ENCODE measurements at places on chromosomes 12 and 14.
A peak's percentile ranks its signal among the peaks of the same experiment; 100 is the strongest.

GRCh38 chr12:16568873-16569272 is 37.1 kb downstream of the LMO3 start:
- DNase-seq = no peak

GRCh38 chr14:89773644-89774316 is 180.8 kb downstream of the EFCAB11 start:
- peak; percentile 69 for DNase-seq

GRCh38 chr12:127399451-127399850 is 867.5 kb upstream of the TMEM132C start:
- DNase-seq = no peak

DNA sequence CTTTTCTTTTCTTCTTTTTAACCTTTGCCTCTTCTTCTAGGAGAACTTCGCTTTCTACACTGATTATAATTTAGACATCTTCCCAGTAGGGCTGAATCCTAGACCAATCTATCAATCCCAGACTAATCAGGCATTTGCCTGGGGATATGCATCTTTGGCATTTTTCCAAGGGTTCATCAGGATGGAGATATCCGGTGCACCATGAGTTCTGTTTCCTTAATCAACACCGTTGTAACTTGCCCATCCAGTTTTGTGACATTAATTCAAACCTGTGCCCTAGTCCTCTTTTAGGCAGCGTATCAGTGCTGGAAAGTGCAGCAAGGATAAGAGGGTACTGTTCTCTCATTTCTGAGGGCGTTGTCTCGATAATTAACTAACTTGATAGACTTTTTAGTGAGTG is 617 bp upstream of the MGP start:
- peak; percentile 80 for DNase-seq

DNA sequence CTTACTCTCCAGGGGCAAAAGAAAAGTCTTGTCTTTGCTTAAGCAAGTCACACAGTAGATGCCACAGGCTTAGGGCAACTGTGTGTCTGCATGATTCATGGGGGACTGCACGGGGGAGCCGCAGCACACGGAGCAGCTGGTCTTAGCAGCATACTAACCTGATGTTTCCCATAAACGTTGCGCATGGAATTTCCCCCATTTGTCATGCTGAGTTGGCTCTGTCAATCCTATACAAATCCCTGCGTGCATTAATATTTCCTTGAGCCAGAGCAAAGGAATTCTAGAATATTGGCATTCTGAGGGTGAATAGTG is 71.2 kb downstream of the SAMD4A start:
- no peak for DNase-seq

DNA sequence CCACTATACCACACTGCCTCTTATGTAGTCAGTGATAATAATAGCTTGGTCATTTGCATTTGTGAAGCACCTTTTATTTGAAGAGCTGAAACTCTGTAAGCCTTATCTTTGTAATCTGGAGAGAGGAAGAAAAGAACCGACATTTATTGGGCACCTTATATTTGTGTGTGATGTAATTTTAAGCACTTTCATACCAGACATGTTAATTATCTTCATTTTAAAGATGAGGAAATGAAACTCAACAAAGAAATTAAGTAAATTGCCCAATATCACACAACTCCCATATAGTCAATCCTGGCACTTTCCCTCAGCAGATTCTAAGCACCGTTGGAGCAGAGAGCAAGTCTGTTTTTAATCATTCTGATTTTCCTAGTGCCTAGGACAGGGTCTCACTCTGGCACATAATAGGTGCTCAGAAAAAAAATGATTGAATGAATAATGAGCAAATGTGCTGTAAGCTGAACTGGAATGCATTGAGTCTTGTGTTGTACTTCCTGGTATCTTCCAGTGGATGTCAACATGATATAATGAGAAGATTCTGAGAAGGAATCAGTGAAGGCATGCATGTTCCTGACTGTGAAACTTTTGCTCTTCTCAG is 418.9 kb downstream of the ZFP36L1 start:
- DNase-seq = no peak

DNA sequence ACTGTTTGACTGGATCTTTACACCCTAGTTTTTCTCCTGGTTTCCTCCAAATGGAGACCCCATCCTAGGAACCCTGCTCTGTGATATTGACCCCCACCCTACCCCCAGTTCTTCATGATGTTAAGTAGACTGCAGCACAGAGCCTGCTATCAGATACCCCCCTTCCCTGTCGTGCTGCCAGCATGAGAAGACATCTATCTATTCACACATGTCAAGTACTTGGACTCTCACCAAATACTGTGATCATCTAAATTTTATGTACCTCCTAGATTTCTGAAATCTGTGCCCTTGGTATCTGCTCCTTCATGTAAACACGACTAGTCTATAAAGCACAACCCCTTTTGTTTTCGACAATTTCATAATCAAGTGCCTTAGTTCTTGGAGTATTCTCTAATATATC is 38.9 kb downstream of the FERMT2 start:
- DNase-seq = no peak

- peak; percentile 57 for DNase-seq
Observed at GRCh38 chr12:89351489-89352241, 636 bp downstream of the DUSP6 start.

DNA sequence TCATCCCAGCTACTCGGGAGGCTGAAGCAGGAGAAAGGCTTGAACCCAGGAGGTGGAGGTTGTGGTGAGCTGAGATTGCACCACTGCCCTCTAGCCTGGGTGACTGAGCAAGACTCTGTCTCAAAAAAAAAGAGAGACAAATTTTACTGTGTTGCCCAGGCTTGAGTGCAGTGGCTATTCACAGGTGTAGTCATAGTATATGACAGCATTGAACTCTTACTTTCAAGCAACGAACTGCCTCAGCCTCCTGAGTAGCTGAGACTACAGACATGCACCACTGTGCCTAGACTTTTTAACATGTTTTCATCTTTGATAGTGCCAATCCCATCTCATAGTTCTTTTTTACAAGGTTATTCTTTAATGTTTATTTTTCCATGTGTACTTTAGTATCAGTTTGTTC is 13.7 kb downstream of the ARID2 start:
- DNase-seq = no peak

- DNase-seq = no peak
Observed at GRCh38 chr12:57129889-57130288, 1.6 kb downstream of the LRP1 start.

DNA sequence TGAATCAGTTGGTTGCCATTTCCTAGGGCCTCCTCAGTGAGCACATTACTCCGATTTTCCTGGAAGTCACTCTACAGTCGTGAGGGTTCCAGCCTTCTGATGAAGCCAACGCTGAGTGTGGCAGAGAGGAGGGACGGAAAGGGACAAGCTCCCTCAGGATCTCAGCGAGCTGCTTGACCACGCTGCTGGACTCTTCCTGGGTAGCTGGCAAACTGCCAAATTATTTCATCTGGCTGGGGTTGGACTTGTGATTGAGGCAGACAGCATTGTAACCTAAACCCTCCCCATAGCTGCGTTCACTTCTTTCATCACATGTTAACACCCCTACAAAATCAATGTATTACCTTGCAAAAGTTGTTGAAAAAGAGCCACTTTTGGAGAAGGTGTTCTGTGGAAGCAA is 69.6 kb upstream of the CHST11 start:
- peak; percentile 49 for DNase-seq

GRCh38 chr14:75392686-75393641 is 34.9 kb upstream of the JDP2 start:
- DNase-seq = no peak

- peak; percentile 93 for DNase-seq
Observed at GRCh38 chr12:55996715-55997534, at the start of gene SUOX. TSS of gene SUOX (plus strand) at chr12:55997276. CDS start at chr12:56002222, 4,946 bp downstream.

GRCh38 chr14:68704736-68705720 is 87.8 kb downstream of the ZFP36L1 start:
- DNase-seq = no peak

- no peak for DNase-seq
Observed at GRCh38 chr14:48454887-48455286, 779.5 kb upstream of the MDGA2 start.

- DNase-seq = no peak
Observed at GRCh38 chr12:22409377-22410164, 75.1 kb upstream of the ST8SIA1 start.

GRCh38 chr12:101933866-101934514 is 56.6 kb downstream of the DRAM1 start:
- DNase-seq = no peak

GRCh38 chr12:80590085-80590484 is 117.3 kb upstream of the MYF6 start:
- DNase-seq = no peak

GRCh38 chr12:84135586-84136279 is 776.9 kb downstream of the SLC6A15 start:
- no peak for DNase-seq

- DNase-seq = no peak
Observed at GRCh38 chr12:75781532-75782046, 250.0 kb downstream of the PHLDA1 start.

DNA sequence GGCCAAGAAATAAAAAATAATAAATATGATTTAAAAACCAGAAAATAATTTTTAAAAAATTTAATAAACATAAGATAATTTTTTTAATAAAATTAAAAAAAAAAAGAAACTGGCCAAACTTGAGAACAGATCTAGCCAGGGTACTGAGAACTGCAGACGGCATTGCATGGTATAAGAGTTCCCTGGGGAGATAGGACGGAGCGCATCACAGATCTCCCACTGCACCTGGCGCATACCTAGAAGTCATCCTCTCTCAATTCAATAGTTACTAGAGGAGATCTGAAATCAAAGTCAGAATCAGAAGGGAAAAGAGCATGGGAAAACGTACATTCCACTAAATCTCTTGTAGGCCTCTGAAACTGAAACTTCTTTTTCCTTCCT is 58.9 kb upstream of the BCL2L14 start:
- DNase-seq = no peak

GRCh38 chr14:79093531-79093930 is 923.4 kb downstream of the NRXN3 start:
- DNase-seq = no peak

GRCh38 chr12:122100568-122100967 is 22.0 kb downstream of the MLXIP start:
- DNase-seq = no peak

DNA sequence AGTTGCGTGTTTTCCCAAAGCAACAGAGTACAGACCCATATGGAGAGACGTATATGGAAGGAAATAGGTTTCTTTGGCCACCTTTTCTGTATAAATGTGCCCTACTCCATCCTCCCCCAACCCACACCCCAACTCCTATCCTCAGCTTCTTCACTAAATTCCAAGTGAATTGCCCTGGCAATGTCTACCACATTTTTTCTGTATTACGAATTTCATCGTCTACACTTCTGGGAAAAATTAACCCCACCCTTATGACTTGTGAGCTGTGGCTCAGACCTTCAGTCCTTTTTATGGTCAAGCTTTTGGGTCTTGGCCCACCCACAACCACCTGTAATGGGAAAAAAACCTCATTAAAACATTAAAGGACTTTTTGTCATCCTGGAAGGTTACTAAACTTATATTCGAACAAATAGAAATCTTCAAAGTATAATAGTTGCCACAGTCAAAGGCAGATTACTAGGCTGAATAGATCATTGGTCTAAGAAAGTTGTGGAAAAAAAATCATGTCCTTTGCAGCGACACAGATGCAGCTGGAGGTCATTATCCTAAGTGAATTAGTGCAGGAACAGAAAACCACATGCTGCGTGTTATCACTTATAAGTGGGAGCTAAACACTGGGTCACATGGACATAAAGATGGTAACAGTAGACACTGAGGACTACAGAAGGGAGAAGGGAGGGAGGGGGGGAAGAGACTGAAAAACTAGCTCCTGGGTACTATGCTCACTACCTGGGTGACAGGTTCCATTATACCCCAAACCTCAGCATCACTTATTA is 15.7 kb upstream of the NFKBIA start:
- DNase-seq = no peak

DNA sequence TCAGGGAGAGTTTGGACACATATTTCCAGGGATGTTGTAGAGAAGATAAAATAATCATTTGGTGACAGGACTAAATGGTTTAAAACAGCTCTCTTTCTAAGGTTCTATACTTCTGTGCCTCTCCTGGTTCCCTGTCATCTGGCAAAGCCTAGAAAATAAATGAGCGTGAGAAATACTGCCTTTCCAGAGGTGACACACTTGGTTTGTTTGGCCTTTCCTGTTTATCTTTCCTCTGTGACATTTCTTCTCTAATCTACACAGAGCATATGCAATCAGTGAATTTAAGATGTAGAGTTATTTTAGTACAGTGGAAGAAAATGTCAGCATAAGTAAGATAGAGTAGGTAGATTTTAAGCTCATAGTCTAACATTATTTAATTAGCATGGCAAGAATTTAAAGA is 22.0 kb upstream of the SSTR1 start:
- no peak for DNase-seq

GRCh38 chr14:89618330-89618708 is 201.3 kb upstream of the FOXN3 start:
- DNase-seq = no peak

GRCh38 chr14:100450736-100451135 is 127.6 kb downstream of the SLC25A47 start:
- DNase-seq = peak; percentile 9

DNA sequence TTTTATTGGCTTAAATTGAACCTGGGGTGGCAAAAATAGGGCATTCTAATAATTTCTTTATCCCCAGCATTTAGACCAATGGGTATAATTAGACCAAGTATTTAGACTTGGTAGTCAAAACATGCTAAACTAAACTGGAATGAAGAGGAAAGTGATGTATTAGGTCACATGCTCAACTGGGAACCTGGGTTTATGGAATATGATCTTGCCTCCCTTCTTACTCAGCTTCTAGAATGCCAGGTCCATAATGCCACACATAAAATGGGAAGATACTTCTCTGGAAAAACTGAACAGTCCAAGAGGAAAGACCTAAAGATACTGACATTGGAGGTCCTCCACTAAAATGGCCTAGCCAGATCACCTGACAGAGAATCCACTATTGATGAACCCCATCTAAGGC is 6.2 kb upstream of the BIN2 start:
- no peak for DNase-seq

- DNase-seq = no peak
Observed at GRCh38 chr12:105897311-105897725, 241.4 kb downstream of the NUAK1 start.

DNA sequence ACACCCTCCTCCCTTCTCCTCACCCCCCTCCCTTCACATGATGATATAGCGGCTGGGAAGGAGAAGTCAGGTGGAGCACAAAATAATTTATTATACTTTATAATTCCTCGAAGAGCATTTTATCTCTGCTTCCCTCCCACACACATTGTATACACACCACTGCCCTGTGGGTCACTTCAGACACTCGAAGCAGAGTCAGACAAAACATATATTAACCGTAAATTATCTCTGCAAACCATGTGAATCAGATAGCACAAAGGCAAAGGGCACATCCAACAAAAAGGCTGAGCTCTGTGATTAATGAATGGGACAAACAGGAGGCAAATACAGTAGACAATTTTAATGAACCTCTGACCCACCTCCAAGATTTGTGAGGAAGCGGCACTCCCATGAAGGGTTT is 450.7 kb downstream of the GALC start:
- DNase-seq = no peak

DNA sequence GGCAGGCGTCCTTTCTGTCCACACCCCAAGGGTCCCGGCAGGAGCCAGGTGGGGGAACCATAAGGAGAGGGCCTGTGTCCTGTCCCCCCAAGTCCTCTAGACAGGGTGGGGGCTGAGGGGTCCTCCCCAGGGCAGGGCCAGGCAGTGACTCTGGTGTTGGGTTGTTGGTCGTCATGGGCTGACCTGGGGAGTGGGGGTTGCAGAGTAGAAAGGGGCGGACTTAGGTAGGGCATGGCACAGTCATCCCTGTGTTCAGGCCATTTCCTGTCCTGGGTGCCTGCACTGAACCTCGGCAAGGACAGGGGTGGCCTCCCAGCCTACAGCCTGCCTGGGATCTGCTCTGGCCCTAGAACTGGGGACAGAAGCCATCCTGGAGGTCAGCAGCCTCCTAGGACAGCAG is 356.2 kb downstream of the TMEM121 start:
- DNase-seq = no peak

GRCh38 chr12:867905-868304 is 81.6 kb downstream of the RAD52 start:
- no peak for DNase-seq
